ENCODE measurements at places on chromosomes 5 and 9.

- DNase-seq: no peak
Observed at GRCh38 chr5:11305245-11305644, 544.2 kb upstream of the DAP start.

DNA sequence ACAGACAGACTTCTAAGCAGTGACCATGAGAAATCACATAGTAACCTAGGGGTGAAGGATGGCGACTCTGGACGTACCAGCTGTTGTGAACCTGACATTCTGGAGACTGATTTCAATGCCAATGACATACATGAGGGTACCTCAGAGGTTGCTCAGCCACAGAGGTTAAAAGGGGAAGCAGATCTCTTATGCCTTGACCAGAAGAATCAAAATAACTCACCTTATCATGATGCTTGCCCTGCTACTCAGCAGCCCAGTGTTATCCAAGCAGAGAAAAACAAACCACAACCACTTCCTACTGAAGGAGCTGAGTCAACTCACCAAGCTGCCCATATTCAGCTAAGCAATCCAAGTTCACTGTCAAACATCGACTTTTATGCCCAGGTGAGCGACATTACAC is 38.0 kb upstream of the CCDC152 start:
- DNase-seq: no peak

- no peak for DNase-seq
Observed at GRCh38 chr9:99056886-99057664, 47.8 kb upstream of the TGFBR1 start.

GRCh38 chr5:155898284-155898683 is 428.7 kb upstream of the SGCD start:
- no peak for DNase-seq

- no peak for DNase-seq
Observed at GRCh38 chr9:33139421-33140228, 27.5 kb downstream of the B4GALT1 start.

DNA sequence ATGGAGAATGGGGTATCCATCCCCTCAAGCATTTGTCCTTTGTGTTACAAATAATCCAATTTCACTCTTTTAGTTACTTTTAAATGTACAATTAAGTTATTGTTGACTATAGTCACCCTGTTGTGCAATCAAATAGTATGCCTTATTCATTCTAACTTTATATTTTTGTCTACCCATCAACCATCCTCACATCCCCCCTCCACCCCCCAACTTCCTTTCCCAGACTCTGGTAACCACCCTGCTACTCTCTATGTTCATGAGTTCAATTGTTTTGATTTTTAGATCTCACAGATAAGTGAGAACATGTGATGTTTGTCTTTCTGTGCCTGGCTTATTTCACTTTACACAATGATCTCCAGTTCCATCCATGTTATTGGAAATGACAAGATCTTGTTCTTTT is 15.4 kb upstream of the RANBP17 start:
- DNase-seq: no peak

DNA sequence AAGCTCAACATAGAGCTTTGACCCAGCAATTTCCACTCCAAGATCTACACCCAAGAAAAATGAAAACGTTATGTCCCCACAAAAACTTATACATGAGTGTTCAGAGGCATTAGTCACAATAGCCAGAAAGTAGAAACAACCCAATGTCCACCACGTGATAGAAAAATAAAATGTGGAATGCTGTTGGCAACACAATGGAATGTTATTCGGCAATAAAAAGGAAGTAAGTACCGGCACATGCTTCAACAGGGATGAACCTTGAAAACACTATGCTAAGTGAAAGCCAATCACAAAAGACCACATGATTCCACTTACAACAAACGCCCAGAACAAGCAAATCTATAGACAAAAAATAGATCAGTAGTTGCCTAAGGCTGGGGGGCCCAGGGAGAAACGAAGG is 6.0 kb downstream of the UBQLN1 start:
- DNase-seq: no peak

DNA sequence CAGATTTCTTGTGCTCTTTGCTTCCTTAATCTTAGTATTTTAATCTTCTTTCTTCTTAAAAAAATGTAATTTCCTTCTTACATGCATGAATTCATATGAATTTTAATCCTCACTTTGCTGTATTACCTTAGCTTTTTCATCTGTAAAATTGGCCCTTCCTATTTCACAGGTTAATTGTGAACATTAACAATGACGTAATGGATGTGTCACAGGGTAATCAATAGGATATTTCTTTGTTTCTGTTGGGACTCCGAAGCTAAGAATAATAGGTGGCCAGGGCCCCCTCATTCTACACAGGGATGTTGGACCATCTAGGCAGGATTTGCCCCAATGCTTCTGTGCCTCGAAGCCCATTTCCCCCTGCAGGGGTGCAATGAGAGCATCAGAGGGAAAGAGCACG is 187.4 kb upstream of the NFIB start:
- no peak for DNase-seq

GRCh38 chr9:126869368-126869767 is 8.9 kb downstream of the ZBTB34 start:
- DNase-seq: no peak

- no peak for DNase-seq
Observed at GRCh38 chr5:16742938-16743337, 126.1 kb upstream of the RETREG1 start.

DNA sequence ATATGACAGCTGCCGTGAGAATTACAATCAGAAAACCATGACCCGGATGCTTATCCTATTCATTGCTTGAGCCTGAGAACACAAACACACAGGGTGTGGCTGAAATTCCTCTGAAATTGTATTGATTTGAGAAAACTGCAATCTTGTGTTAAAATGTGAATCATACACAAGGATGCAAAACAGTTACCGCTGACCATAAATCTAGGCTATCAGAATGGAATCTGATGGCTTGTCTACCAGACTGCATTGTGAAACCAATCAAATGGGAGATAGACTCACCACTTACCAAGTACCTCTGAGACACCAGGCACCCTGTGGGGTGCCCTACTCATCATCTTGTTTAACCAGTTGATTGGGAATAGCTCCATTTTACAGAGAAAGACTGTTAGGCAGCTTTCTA is 188.7 kb upstream of the MSX2 start:
- DNase-seq: peak; percentile 42

GRCh38 chr5:177429248-177430040 is 3.0 kb downstream of the GRK6 start:
- DNase-seq: no peak

DNA sequence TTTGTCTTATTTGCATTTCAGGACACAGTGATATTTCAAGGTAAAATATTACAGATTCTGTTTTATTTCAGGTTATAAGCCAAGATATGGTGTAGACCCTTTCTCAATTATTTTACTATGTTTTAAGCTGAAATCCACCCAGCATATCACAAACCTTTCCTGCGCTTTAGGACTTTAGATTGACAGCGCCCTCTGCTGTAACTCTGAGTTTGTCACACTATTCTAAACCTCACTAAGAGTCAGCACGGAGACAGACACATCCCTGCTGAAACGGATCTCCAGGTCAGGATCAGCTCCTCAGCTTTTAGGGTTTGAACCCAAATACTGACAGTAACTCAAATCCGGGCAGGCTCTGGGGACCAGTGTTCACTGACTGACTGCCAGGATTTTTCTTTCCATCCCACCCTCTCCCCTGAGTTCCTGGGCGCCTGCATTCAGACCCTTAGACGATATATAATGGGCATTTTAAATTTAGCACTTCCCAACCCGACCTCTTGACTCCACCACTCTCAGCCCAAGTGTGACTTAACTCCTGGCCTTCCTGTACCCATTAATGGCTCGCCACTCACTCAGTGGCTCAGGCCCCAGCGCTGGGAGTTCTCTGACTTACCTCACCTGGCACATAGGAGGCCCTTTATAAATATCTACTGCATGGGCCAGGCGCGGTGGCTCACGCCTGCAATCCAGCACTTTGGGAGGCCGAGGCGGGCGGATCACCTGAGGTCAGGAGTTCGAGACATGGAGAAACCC is 33.5 kb downstream of the TLX3 start:
- peak; percentile 47 for DNase-seq

GRCh38 chr5:170541146-170541769 is 37.4 kb downstream of the KCNIP1 start:
- no peak for DNase-seq

DNA sequence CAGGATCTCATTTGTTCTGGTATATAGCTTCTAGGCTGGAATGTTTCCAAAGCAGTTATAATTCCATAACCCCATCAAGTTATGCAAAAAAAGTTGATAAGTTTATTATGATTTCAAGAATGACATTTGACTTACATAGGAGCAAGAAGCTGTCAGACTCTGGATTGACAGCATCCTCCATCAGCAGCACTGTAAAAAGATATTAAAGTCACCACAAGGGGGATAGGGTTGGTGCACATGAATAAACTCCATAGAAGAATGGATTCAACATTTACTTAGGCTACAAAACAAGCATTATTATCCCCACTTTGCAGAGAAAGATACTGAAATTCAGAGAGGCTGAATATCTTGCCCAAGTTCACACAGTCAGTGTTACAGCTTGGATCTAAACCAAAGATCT is 208.9 kb upstream of the SLC30A5 start:
- DNase-seq: no peak

DNA sequence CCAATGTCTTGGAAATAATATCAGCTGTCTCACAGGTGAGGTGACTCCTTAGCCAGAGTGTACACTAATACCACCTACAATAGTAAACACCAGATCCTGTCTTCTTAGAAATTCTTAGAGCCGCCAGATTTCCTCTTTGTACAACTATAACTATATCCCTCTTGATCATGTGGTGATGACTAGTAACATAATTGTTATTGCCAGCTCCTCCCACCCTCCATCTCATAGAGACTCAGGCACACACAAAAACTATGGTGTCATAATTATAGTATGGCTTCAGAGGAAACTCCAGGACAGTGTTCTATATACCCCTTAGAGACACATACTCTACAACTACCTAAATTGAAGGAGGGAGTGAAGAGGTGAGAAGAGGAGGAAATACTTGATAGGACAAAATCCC is 33.1 kb downstream of the PGGT1B start:
- DNase-seq: no peak

- DNase-seq: peak; percentile 62
Observed at GRCh38 chr9:120928483-120929228, 2.1 kb upstream of the TRAF1 start.

DNA sequence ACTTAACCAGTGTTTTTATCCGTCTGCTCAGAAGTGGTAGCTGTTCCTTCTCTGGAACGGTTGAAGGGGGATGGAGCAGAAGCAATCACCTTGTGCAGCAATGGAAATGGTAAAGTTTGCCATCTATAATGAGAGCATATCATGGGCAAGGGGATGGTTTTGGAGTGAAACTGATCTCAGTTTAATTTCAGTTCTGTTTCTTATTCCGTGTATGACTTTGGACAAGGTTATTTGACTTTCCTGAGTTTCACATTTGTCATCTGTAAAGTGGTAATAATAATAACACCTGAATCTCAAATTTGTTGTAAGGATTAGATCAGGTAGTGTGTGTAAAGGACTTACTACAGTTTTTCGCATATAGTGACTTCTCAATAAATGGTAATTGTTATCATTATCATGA is 106.1 kb downstream of the PCSK1 start:
- no peak for DNase-seq

GRCh38 chr5:179340465-179340864 is 4.8 kb downstream of the ADAMTS2 start:
- no peak for DNase-seq

GRCh38 chr5:159786901-159787691 is 129.2 kb upstream of the ADRA1B start:
- no peak for DNase-seq

- no peak for DNase-seq
Observed at GRCh38 chr5:73818357-73818756, 192.4 kb downstream of the ARHGEF28 start.

GRCh38 chr5:127112347-127112864 is 39.1 kb upstream of the C5orf63 start:
- DNase-seq: no peak

DNA sequence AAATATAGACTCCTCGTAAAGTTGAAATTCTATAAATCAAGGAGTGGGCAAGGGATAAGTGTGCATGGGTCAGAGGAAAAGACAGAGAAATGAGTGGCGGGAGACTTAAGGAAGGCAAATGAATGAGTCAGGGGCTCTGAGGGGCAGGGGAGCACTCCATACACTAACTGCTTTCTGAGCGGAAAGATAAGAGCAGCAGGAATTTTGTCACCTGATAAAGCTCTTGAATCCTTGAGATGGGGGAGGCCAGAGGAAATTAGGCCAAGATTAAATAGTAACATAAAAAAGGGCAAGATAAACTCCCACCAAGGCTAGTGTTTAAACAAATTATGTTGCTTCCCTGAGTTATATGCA is 191.0 kb upstream of the S1PR3 start:
- DNase-seq: no peak

GRCh38 chr5:168502563-168503237 is 16.4 kb downstream of the RARS1 start:
- DNase-seq: no peak

DNA sequence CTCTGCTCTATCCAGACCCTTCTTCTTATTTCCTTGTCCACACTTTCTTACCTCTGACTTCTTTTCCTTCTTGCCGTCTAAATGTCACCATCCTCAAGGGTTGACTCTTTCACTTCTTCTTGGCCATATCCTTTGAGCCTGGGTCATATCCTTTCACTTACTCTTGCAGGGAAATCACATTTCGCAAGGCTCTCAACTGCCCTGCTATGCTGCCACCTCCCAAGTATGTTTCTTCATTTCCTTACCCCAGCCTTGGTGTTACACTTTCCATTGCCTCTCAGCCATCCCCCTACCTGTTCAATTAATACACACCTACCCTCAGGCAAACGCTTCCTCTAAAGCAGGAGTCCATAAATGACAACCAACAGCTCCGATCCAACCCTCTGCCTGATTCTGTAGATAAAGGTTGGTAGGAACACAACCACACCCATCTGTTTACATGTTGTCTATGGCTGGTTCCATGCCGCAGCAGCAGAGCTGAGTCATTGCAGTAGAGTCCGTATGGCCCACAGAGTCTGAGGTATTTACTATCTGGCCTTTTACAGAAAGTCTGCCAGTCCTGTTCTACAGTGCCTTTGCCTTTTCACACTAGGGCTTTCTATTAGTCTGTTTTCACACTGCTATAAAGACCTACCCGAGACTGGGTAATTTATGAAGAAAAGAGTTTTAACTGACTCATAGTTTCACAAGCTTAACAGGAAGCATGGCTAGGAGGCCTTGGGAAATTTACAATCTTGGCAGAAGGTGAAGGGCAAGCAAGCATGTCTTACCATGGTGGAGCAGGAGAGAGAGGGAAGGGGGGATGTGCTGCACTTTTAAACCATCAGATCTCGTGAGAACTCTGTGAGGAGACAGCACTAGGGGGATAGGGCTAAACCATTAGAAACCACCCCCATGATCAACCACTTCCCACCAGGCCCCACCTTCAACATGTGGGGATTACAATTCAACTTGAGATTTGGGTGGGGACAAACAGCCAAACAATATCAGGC is 97.9 kb downstream of the SV2C start:
- DNase-seq: no peak

Data from large intestine (tissue), 12 donors.